ENCODE measurements at places on chromosomes 11 and 22.

GRCh38 chr11:99773646-99774045, 752.9 kb downstream of the CNTN5 start:
- DNase-seq, result no peak

DNA sequence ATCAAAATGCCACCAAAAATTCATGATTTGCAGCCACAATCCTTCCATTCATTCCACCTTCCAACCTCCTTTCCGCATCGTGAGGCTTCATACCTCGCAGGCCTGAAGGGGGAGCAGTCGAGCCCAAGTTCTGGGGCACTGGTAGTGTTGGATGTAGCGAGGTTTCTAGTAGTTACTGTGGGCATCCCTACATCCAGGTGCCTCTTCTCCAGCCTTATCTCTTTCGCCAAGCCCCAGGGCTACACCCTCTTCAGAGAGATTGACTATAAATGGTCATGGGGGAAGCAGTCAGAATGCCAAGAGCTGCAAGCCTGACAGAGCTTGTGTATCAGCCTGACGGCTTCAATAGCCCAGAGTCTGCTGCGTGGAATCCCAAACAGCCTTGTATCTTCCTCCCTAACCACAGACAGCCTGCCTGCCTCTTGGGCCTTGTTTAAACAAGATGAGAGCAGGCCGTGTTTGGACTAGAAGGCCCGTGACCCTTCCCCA, 28.9 kb downstream of the CLMP start:
- DNase-seq, result no peak

GRCh38 chr11:95349345-95349942, 118.4 kb upstream of the SESN3 start:
- no peak for DNase-seq

DNA sequence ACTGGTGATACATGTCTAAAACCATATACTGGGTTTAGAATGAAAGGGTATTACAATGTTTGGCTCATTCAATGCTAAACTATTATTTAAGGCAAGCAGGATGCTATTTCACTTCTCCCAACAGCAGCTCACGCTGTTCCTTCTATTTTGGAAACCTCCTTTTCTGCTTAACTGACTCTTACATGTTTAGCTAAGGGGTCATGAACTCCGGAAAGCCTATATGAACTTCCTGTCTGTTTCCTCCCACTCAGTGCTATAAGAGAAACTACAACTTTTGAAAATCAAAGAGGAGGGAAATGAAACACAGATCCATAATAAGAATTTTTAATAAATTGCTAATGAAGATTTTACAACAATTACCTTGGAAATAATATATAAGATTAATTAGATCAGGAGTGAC, 30.9 kb downstream of the SLC36A4 start:
- DNase-seq, result no peak

DNA sequence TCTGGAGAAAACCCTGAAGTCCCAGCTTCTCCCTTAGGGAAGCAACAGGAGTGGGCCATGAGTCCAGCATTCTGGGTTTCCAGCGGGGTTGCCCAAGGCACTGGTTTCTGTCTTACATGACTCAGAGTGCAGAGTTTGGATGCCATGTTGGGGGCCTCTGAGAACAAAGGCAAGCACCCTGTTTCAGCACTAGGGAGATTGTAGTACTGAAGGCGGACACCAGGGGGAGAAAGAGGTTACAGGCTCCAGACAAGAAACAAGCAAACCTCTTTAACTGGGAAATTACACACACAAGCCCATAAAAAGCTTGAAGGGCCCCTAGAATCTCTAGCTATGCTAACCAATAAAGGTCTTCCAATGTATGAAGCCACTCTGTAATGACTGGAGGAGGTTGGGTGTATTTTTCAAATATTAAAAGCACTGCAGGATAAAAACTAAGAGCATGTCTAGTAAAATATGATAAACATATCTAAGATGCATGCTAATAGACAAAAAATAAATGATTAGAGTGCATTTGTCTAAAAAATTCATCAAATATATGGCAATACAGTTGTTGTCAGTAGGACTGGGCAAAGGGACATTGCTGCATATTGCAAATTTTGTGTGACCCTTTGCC, 7.1 kb downstream of the MS4A6E start:
- DNase-seq, result no peak

DNA sequence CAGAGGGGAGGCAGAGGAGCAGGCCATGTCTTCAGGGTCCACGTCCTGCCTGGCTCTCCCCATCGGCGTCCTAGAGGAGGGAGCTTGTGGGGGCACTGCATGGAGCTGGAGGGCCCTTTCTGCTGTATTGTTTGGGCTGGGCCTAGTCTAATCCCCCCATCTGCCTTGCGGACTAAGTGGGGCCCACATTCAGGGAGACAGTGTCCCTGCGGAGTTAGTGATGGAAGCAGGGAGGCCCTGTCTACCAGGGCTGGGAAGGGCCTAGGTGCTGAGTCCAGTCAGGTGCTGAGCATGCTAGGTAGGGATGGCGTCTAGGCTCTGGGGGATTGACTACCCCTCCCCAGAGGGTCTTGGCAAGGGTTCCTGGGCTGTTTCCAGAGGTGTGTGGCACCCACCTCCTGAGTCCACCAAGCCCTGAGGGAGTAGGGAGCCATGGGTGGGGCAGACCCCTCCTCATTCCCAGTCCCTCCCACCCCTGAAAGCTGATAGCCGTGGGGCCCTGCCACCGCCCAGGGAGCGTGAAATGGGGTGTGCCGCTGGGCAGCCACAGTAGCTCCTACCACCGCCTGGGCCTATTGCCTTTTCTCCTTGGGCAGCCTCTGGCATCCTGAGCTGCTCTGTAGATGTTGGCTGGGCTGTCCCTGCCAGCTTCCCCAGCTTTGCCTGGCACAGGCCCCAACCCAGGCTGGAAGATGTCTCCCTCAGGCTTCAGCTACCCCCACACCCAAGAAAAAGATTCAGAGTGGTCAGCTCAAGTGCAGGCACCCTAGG, 1.9 kb upstream of the POLD4 start:
- DNase-seq, result no peak

DNA sequence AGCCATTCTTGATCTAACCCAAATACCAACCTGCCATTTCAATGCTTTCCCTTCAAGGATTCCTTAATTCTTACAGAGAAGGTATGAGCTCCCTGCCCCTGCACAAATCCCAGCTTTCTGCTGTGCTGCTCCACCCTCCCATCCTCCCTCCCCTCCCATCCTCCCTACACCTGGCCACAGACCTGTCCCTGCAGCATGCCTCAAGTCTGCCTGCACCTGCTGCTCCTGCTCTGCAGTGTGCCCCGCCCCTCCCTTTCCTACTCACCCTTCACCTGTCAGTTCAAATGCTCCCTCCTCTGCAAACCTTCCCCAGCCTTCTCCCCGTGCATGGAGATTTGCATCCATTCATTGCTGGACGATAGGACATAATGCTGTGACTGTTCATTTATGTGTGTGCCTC, 139.9 kb upstream of the NARS2 start:
- DNase-seq, result no peak

- no peak for DNase-seq
Measured at GRCh38 chr11:11805228-11805627, 36.5 kb upstream of the USP47 start.

DNA sequence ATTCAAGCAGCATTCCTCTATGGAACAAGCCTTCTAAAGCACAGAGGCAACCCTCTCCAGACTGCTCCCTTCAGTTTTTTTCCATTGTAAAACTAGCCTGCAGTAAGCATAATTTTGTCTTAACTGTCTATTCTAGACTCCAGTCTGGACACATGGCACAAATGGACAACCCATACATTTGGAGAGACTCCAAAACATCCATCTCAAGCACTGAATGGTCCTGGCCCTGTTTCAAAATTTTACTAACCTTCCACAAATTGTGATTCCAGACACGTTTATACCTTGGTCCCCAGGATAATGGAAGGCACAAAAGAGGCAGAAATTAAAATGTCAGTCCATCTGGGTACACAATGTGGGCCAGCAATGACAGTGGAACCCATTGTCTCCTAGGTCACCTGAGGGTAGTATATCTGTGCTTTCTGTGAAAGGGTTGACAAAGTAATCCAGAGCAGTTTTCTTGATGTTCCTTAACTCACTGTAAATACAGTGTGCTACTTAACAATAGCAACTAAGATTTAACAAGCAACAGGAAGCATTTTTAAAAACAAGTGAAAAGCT, 16.2 kb upstream of the SESN3 start:
- no peak for DNase-seq

GRCh38 chr11:35177370-35177769, 38.4 kb downstream of the CD44 start:
- no peak for DNase-seq

GRCh38 chr11:46049325-46049897, 71.8 kb downstream of the PHF21A start:
- no peak for DNase-seq

DNA sequence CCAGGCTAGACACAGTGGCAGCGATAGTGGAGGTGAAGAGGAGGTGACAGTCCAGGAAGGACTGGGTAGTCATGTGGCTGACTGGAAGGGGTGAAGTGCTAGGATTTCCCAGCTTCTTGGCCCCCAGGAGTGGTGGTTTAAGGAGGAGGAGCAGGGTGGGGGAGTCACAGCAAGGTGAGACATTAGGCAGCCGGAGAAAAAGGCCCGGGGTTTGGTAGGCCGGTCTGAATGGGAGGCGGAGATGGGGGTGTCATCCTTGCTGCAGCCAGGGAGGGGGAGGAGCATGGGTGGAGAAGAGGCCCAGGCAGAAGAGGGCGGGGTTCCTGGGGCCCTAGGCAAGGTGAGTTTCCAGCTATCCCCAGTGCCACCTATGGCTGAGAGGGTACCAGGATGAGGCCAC, 6.1 kb downstream of the SIPA1 start:
- DNase-seq, result no peak

DNA sequence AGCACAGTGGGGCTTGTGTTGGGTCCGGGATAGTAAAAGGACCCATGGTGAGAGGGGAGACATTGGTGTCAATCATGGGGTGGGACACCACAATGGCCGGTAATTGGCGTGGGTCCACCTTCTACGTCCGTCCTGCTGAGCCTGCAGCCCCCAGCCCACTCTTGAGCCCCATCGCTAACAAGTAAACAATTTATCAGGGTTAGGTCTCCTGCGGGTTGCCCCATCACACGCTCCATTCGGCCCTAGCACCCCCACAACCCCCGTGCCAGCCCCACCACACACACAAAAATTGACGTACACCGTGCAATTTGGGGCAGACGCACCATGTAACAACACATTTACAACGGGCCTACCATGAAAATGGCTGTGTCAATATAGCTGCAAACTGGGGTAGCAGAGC, 86.5 kb upstream of the HTATIP2 start:
- no peak for DNase-seq

DNA sequence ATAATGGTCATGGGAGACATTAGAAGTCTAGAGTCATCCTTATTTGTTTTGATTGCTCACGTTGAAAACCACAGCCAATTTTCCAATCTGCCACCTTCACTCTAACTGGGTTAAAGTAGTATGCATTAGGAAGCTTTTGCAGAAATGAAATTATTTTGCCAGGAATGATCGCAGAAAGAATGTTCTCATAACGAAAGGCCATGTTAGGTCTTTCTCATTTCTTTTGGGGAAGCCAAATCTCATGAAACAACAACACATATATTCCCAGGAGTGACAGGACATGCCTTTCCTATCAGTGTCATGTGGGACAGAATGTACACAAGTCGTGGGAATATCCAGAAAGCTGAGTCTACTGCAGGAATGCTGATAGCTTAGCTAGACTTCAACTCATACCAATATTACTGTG, 386.3 kb downstream of the AASDHPPT start:
- DNase-seq, result no peak

- no peak for DNase-seq
Measured at GRCh38 chr11:34182425-34182824, 77.0 kb downstream of the NAT10 start.

- DNase-seq, result no peak
Measured at GRCh38 chr11:32026766-32027165, 64.1 kb upstream of the RCN1 start.

DNA sequence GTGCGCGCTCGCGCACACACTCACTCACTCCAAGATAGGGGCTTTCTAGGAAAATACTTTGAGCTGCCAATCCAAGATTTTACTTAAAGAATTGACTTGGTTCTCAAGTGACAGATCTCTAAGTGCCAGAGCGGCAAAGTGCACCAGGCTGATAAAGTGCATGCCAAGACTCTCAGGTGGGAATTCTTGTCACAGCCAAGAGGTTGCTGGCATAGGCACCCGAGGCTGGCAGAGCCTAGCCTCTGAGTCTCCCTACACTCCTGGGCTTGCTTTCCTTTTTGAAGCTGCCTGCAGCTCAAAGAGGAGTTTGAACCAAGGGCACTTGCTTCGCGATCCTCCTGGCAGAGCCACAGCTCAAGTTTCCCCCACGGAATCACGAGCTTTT, 2.5 kb upstream of the ADM start:
- DNase-seq, result no peak

GRCh38 chr11:76859708-76860227, 950 bp upstream of the ACER3 start:
- no peak for DNase-seq

- DNase-seq, result no peak
Measured at GRCh38 chr22:38068641-38069371, 11.6 kb downstream of the PICK1 start.

- DNase-seq, result no peak
Measured at GRCh38 chr11:99505316-99505715, 484.6 kb downstream of the CNTN5 start.

GRCh38 chr11:124041254-124041653, at the start of gene OR10G7:
TSS of gene OR10G7 (minus strand) at chr11:124041325. CDS start at chr11:124039001, 2,324 bp downstream.
- no peak for DNase-seq

DNA sequence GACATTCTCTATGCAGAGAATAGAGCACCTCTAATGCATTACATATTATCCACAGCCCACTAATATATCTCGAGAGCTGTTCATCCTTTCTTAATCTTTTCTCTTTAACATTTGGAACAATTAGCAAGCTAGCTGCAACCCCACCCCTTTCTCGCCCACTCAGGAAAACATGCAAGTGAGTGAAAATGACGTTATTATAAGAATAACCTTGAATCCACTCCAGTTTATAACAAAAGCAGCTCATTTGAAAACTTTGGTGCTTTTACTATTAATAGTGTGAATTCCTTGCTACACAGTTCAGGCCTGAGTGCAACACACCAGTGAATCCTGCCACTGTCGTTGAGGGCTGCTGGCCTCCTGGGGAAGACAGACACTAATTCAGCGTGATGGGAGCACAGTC, 63.3 kb upstream of the BMAL1 start:
- no peak for DNase-seq

GRCh38 chr11:92692826-92693546, 276.5 kb upstream of the MTNR1B start:
- DNase-seq, result no peak

DNA sequence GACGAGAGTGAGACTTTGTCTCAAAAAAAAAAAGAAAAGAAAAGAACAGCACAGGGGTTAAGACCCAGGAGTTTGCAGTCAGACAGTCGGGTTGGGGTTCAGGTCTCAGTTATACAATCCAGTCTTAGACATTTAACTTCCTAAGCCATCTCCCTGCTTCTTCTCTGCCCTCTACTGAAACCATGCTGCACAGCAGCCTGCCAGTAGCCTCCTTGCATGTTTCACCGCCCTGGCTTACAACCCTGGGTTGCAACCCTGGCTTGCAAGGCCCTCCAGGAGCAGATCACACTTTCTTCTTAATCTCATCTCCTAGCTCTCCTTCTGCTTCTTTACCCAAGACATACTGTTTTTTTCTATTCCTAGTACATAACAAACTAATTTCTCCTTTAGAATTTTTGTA, 5.9 kb upstream of the B3GAT3 start:
- DNase-seq, result no peak

- no peak for DNase-seq
Measured at GRCh38 chr22:49903322-49904039, 14.8 kb downstream of the ALG12 start.

Measured in GM12864 (cell line).